SK-MEL-5 (cell line): ENCODE measurements at places on chromosomes 2 and 18. TPM values are rescaled to one million over a fixed set of nuclear protein-coding genes. Genes with fewer than 3 reads are reported as not detected.

DNA sequence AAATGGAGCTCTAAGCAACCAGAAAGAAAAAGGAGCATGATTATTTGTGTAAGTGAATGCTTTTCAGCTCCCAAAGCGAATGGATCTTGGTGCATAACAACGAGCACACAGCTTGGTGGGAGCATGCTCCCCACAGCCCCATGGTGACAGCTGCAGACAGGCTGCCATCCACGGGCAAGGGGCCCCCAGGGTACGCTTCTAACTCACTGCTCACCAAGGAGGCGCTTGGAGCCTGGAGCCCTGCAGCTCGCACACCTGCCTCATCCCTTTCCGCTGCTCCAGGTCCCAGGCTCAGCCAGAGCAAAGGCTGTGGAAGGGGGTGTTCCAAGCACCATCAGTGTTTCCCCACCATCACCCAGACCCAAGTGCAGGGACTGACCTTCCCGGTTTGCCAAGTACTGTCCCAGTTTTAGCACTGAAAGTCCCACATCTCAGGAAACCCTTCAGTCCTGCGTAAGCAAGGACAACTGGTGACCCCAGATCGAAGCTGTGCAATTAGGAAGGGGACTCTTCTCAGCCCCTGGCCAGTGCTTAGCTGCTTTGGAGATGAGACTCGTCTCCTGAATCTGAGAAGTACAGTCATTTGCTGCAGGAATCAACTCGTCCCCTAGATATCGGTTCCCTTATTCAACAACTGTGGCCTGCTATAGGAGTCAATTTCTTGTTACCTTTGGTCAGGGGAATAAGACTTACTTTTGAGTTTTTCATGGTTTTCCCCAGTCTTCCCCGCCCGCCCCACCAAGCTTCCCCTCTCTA, 50.0 kb upstream of the ATG16L1 start:
- DNase-seq: no peak

GRCh38 chr2:146317959-146318358, 1526.9 kb upstream of the ACVR2A start:
- DNase-seq: no peak

The SULT1C2 gene
- total RNA-seq: 5.0 and 10.7 TPM in 2 replicates

The CDH20 gene
- total RNA-seq: not detected in 2 replicates

DNA sequence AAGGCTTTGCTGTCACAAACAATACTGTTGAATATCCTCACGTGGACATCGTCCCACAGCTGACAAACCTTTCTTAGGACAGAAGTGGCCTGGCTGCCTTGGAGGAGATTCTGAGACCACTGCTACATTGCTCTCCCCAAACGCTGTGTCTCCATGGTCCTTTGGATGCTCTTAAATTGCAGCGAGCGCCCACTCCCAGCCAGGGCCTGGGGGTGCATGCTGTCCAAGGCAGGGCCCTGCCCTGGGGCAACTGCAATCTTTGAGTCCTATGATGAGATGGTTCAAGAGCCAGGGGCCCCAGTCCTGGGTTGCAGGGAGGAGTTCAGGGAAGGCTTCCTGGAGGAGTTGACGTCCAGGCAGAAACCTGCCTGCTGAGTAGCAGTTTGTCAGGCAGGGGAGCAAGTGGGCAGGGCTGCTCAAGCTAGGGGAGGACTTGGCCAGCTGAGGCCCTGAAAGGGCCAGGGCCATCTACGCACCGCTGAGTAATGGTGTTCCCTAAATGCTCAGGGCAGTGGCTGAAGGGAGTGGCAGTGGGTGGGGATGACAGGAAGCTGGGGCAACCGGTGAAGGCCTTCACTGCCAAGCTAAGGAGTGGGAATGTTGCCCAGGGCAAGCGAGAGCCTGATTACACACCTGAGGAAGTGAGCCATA, 10.8 kb upstream of the SDC1 start:
- no peak for DNase-seq

The AKAIN1 gene
- total RNA-seq: not detected in 2 replicates

The MRO gene
- total RNA-seq: 3.1 and 5.5 TPM in 2 replicates

The FOXI3 gene
- total RNA-seq: 0.64 and 0.66 TPM in 2 replicates

GRCh38 chr2:101270700-101271259, 18.1 kb downstream of the CNOT11 start:
- no peak for DNase-seq

GRCh38 chr2:190974629-190975361, 39.2 kb downstream of the STAT1 start:
- no peak for DNase-seq

The ITGB6 gene
- 0.03 TPM in 1 of 2 replicates, not detected in the other for total RNA-seq
